ENCODE measurements at places on chromosomes 1 and 21. TPM values are rescaled to one million over a fixed set of nuclear protein-coding genes. Genes with fewer than 3 reads are reported as not detected.

The CD52 gene
- not detected for total RNA-seq

The NBPF14 gene
- 5.2 TPM for total RNA-seq

The CBS gene
- total RNA-seq, result 30.4 TPM

The IRF6 gene
- total RNA-seq, result 1.5 TPM

The LCE1F gene
- not detected for total RNA-seq

The POTED gene
- not detected for total RNA-seq

The HNRNPCL4 gene
- not detected for total RNA-seq

The TSPEAR gene
- under 0.01 TPM for total RNA-seq

The CELA3B gene
- total RNA-seq, result not detected

The AHDC1 gene
- 6.7 TPM for total RNA-seq

The MIXL1 gene
- total RNA-seq, result under 0.01 TPM

The UTP25 gene
- total RNA-seq, result 5.4 TPM

The CENPF gene
- total RNA-seq, result 17.7 TPM

The NR5A2 gene
- total RNA-seq, result 3.4 TPM

The CYP4B1 gene
- not detected for total RNA-seq

All from lung microvascular endothelial cell (primary cell).